NCI-H1930 (cell line): ENCODE measurements at places on chromosomes 6 and 20.

GRCh38 chr6:99530627-99531026, 15.4 kb upstream of the USP45 start:
- no peak for DNase-seq

- no peak for DNase-seq
These were observed 34.8 kb upstream of the GABRR1 start for GRCh38 chr6:89251976-89252375.

DNA sequence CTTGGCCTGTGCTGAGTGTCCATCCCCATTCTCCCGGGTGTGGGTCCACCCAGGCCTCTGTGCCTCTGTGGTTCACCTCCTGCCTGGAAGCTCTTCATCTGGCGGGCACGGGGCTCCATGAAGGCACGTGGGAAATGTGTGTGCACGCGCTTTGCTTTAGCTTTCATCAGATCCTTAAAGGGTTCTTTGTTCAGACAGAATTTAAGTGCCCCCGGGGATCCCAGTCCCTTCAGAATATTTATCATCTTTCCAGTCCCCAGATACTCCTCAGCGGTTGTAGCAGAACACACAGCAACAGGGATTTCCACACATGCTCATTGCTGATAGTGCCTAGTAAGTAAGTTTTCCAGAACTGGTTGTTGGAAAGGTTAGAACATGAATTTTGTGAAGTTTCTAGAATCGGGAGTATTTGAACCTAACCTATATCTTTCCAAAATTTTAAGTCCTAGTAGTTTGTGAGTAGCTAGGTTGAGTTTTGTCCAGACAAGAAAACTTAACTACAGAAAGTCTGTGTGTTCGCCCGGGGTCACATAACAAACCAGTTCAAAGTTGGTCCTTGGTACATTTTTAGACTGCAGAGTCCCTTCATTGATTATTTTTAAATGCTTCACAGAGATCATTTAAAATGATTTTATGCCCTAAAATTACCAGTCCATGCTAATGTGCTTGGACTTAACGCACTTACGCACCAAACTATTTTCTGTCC, 67.7 kb downstream of the RPP40 start:
- no peak for DNase-seq

DNA sequence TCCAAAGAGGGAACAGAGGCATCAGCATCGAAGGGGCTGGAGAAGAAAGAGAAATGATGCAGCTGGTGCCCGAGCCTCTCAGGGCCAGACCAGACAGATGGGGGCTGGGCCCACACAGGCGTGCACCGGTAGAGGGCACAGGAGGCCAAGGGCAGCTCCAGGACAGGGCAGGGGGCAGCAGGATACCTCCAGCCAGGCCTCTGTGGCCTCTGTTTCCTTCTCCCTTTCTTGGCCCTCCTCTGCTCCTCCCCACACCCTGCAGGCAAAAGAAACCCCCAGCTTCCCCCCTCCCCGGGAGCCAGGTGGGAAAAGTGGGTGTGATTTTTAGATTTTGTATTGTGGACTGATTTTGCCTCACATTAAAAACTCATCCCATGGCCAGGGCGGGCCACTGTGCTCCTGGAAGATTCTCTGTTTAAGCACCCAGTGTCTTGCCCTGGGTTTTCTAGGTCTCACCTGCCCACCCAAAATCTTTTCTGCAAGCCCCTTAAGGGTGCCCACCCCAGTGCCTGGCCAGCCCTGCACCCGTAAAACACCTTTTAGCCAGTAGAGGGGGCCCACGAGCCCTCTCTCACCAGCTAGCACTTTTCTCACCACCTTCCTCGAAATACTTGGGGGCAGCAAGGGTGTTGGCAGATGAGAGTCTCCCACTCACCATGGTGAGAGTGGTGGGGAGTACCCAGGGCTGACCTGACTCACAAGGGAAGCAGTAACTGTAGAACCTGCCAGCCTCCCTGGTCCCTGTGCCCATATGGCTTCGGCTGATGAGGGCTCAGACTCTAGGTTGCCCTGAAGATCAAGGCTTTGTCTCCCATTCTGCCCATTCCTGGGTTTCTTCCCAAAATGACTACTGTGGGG, 35.7 kb upstream of the ID1 start:
- peak; percentile 47 for DNase-seq

- DNase-seq, result no peak
These were observed 77.9 kb downstream of the PHF20 start for GRCh38 chr20:35849706-35850105.

DNA sequence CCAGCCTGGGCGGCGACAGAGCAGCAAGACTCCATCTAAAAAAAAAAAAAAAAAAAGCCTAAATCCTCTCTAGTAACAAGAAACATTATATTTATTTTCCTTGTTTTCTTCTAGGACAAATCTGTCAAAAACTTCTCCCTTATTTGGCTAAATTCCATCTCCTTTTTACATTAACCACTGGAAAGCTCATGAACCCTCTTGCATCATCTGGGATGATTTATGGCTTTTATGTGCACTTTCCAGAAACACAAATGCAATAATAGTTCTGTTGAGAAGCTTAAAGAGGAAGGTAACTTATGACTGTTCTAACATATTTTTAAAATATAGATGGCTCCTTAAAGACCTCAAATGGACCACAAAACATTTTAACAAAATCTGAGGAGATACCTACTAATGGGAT, 526.1 kb upstream of the SPTLC3 start:
- DNase-seq, result no peak

GRCh38 chr6:128206610-128207426, 306.0 kb upstream of the THEMIS start:
- no peak for DNase-seq

DNA sequence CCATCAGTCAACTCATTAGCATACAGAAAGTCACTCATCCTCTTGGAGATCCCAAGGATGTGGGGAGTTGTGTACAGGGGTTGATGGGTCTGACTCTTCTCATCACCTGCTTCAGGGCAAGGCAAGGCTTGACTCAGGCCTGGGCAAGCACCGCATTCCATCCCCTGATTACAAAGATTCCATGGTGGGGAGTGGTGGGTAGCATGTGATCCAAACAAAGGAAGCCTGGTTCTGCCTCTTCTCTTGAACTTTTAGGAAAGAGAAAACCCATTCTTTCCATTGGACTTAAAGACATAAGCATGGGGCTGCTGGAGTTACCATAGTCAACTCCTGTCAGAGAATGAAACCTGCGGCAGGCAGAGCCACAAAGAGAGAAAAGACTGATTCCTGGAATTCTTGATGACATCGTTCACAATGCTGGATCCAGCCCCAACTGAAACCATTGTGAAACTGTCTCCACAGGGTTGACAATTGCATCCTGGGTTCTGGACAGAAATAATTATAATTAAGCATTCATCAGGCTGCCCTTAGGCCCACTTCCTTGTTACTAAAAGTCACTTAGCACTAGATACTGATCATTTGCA, 235.8 kb upstream of the KCNG1 start:
- DNase-seq, result no peak

DNA sequence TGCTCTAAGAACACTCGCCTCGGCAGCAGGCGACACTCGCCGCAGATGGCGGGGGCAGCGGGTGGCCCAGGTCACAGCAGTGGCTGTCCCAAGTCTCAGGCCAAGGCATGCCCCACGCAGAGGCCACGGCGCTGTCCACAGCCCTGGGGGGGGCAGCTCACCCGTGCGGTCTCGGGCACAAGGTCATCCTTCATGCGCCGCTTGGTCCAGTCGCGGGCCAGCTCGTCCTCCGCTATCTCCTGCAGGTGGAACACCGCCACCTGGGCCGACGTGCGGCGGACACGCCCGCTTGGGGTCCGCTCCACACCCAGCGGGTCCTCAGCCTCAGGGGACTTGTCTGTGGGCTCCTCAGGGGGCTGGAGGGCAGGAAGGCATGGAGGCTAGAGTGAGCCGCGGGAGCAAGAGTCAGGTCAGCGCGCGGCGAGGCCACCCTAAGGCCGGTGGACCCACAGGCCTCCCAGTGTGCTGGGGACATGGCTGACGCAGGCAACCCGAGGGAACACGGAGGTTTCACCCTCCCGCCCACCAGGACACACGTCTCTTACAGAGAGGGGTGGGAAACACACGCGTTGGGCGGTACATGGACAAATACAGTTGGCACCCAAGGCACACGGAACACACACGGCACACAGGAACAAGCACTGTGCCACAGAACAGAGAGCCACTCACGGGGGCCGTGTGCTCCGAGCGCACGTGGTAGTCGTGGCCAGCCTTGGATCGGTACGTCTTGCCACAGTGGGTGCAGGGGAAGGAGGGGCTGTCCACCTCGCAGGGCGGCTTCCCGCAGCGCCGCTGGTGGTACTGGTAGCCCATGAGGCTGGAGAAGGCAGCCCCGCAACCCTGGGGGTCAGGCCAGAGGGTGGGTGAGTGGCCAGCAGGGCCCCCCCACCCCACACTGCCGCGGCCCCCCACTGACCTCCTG, 6.5 kb upstream of the UCKL1 start:
- no peak for DNase-seq

DNA sequence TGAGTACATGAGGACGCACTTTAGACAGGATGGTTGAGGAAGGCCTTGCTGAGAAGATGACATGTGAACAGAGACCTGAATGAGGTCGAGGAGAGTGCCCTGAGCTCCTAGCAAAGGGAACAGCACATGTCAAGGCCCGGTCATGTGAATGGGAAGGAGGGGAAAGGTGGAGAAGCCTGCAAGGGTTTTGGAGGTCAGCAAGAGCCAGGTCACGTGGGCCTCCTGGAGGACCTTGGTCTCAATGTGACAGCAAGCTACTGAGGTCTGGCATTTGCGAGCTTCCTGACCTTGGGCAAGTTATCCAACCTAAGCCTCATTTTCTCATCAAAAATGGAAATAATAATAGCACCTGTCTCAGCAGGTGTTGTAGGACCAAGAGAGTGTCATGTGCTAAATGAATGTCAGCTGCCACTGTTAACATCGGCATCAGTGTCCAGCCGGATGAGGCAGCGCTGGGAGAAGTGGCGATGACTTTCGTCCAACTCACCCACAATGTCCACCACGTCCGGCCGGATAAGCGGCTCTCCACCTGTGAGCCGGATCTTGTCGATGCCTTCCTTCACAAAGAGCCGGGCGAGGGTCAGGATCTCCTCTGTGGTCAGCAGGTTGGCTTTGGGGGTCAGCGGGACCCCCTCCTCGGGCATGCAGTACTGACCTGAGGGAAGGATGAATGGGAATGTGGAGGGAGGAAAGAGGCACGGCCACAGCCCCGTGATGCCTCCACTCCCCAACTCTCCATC, 8.9 kb downstream of the MOCS1 start:
- no peak for DNase-seq

GRCh38 chr6:149862922-149863697, 1.0 kb downstream of the LRP11 start:
- no peak for DNase-seq

- DNase-seq, result no peak
These were observed 142.8 kb downstream of the VEGFA start for GRCh38 chr6:43912598-43913371.

DNA sequence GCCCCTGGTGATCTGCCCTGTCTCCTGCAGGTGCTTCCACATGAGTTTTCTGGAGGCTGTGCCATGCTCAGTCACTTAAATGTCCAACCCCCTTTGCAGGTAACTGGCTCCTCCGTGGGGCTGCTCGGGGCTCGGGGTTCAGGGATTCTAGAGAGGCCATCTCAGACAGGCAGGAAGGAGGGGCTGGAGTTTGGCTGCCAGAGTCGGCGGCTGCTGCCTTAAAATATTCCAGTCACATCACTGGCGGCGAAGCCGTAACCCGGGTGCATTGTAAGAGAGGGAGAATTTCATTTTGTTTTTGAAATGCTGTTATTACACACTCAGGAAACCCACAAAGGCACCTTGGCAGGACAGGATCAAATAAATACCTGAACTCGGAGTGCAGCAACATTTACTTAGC, 212.9 kb upstream of the PMEPA1 start:
- DNase-seq, result no peak

DNA sequence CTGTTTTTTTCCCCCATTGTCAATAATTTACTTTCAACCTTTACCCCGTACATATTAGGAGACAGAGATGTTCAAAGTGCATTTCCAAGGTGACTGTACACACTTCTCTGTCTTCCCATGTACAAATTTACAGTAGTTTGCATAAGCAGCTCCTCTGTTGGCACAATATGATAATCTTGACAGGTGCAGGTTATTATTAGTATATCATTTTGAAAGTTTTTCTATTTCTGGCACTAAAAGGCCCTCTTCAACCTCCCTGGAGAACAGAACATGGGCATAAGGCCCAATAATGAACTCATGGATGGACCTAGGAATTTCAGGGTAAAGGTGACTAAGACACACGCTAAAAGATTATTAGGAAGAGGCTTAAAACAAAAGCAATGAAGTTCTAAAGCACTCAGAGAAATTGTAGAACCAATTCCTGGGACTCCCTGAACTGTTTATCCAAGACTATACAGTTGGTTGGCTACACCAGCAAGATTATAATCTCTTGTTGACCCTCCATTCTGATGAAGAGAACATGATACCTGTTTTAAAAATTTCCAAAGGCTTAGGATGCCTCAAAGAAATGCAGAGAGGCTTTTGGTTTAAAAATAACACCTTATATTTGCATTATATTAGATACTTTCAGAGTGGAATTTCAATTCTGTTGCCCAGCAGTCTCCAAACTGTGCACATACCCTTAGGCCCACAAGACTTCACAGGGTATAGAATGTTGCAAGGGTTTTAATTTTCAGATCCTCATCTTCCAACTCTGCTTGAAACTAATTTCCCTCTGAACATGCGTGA, 1.1 kb downstream of the AIG1 start:
- DNase-seq, result no peak

- no peak for DNase-seq
These were observed 142.9 kb downstream of the HIVEP2 start for GRCh38 chr6:142802124-142802523.

DNA sequence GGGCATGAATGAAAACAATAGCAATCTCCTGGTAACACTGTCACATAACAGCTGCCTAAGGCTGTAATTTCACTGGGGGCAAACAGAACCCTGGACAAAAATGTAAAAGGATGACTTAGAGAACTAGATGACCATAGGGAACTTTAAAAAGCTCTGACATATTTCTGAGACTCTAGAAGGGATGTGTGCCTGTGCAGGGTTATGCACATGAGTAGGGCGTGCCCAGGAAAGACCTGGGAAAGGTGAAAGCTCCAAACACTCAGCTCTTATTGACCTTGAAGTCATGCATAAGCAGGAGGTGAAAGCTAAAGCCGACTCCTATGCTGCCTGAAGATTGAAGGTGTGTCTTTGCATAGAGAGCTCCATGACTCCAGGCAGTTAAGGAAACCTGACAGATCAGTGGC, 118.4 kb upstream of the BTBD3 start:
- DNase-seq, result no peak

DNA sequence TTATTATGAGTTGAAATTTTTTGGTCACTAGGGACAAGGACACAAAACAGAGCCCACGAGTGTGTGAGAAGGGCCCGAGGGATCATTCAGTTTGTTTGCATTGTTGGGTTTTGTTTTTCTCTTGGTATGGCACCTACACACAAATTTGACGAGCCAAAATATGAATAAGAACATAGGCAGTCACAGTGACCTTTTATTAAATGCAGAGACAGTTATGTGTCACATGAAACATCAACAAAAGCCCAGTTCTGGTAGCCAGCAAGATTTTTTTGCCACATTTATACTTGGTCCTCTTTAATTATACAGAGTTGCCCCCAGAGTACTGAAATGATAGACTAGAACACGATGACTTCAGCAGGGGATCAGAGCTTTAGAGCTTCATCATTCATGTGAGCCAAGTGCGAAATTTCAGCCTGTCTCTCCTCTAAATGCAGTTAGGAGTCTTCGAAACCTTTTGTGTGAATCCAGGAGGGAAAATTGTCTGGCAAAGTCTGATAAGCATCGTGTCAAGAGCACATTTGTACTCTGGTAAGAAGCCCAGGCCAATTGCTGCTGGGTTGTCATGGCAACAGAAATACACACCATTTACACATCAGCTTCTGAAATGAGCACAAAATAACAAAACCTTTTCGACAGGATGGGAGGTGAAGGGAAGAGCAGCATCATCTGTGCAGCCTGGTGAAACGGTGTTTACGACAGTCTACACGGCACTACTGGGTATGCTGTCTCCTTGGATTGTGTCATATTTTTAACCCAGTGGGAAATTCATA, 79.2 kb upstream of the RIPOR2 start:
- no peak for DNase-seq
